CD4-positive, alpha-beta T cell (primary cell): ENCODE measurements at places on chromosomes 1 and 21.

DNA sequence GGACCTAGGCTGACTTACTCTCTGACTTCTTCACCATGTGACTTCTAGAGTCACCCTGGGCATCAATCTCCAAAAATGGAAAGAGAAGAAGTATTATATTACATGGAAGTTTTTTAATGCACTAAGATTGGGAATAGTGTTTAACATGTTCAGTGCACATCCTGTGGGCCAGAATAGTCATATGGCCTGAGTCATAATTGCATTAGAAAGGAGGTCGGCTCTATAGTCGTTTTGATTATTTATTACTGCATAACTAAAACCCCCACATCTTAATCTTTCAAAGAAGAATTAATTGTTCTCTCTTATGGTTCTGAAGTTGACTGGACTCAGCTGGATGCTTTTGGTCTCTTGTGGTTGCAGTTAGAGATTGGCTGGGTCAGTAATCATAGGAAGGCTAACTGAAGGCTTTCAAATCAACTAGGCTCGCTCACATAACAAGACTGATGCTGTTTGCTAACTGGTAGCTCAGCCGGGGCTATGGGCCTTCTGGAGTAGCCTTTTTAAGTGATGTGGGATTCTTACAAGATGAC is 810.6 kb upstream of the ADGRL4 start:
- no peak for DNase-seq

DNA sequence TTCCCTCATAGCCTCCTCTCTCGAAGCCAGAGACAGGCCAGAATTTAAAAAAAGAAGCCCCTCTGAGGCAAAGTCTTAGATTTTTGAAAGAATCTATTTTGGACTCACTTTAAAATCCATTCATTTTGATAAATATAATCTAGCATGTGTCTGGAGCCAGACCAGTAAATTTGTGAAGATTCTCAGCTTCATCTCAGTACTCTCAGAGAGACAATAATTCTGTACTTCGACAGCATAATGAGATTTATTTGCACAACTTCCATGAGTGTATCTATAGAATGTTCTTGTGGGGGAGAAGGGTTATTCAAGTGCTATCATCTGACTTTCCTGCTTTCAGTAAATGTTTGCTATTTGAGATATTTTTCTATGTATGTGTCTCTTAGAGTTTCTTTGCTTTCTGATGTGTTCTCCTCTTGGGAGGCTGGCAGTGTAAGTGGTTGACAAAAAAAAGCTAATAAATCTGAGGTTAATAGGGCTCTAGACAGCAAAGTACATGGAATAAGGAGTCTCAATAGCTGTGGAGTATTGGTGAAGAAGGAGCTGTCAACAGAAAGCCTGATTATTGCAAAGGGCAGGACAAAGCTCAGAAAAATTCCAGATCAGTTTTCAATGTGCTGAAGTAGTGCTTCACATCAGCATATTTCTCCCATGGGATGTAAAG is 223.0 kb downstream of the PTBP2 start:
- H3K36me3 ChIP-seq, result no peaks in the 10 kb centered on the region
- no peaks in the 10 kb centered on the region for H3K27me3 ChIP-seq
- H3K4me1 ChIP-seq, result no peaks in the 10 kb centered on the region
- DNase-seq, result no peak
- H3K27ac ChIP-seq, result no peak overlapping the region

DNA sequence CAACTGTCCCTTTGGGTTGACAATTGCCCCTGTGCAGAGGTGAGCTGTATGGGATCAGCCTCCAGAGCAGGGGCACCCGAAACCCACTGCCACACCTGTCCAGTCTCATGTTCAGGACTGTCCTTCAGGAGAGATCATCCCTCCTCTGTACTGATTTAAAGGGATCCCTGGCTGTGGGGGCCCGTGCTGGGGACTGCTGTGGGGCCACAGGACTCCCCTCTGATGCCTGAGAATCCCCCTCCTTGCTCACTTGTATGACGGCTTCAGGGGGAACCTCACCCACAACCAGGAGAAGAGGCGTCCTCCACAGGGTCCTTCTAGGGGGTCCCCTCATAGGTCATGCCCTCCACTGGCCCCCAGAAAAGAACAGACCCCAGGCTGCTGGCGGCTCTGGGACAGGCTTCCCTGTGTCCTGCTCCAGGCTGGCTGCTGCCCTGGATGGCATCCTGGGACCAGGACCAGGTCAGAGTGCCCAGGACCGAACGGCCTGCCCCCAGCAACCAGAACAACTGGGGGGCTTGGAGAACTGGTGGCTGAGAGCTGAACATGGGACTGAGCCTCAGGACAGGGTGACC is 77.5 kb upstream of the ACTRT2 start:
- no peaks in the 10 kb centered on the region for H3K36me3 ChIP-seq
- DNase-seq, result no peak
- peaks cover 5% of the 10 kb centered on the region for H3K27me3 ChIP-seq
- H3K4me3 ChIP-seq, result no peak overlapping the region
- H3K4me1 ChIP-seq, result no peaks in the 10 kb centered on the region

DNA sequence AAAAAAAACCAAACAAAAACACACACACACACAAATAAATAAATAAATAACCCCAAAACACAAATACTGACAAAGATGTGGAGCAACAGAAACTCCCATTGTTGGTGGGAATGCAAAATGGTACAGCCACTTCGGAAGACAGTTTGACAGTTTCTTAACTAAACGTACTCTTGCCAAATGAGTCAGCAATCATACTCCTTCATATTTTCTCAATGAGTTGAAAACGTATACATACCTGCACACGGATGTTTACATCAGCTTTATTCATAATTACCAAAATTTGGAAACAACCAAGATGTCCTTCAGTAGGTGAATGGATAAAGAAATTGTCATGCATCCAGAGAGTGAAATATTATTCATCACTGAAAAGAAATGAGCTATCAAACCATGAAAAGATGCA is 23.5 kb downstream of the ASAP3 start:
- DNase-seq, result no peak
- no peak overlapping the region for H3K27ac ChIP-seq
- no peak overlapping the region for H3K4me3 ChIP-seq
- no peaks in the 10 kb centered on the region for H3K4me1 ChIP-seq

- no peaks in the 10 kb centered on the region for H3K36me3 ChIP-seq
- H3K4me3 ChIP-seq, result no peak overlapping the region
- peak; percentile 82 for DNase-seq
- H3K27me3 ChIP-seq, result peaks cover 9% of the 10 kb centered on the region
- no peak overlapping the region for H3K27ac ChIP-seq
Observed at GRCh38 chr1:114979278-114979891, 50.2 kb upstream of the TSHB start.
